NCI-H1694 treated with DMSO at 0.1 percent for 48 hours (cell line): ENCODE measurements at places on chromosomes 16 and 17.
A peak's percentile ranks its signal among the peaks of the same experiment; 100 is the strongest.

GRCh38 chr17:35747540-35748017 is 5.5 kb downstream of the GAS2L2 start:
- DNase-seq: peak; percentile 66

DNA sequence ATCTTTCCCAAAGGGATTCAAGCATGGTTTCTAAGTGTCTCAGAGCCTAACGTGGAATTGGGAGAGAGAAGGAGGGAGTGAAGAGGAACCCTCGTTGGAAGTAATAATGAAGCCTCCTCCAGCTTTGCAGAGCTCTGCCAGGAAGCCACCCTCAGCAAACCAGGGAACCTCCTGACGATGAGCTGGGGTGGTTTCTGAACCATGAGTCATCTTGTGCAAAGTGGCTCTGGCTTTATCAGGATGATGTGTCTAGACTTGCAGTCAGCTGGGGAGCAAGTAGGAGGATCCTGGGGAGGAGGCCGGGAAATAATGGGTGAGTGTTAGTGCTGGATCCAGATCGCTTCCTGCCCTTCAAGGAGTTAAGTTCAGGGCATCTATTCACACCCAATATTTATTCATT is 191.7 kb upstream of the RBFOX1 start:
- no peak for DNase-seq

DNA sequence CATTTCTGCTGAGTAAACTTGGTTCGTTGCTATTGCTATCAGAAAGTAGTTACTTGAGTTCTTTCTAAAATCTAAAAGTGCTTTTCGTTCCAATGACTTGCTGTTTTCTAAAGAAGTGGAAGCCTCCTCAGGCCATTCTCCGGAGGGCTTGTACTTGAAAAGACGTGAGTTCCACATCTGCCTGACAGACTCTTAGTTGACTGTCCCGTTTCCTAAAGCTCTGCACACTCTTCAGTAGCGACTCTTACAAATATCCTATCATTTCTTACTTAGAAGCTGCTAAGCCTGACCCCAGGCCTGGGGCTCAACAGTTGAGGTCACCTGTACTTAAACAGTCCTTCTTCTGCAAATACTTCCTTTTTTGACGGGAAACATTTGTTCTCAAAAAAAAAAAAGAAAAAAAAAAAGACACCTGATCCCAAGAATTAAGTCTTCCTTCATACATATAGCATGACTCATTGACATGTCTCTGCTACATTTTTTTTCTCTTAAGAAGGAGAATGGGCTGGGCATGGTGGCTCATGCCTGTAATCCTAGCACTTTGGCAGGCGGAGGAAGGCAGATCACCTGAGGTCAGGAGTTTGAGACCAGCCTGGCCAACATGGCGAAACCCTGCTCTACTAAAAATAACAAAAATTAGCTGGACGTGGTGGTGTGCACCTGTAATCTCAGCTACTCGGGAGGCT is 61.5 kb downstream of the DHRS7C start:
- no peak for DNase-seq

GRCh38 chr17:83128306-83129240 is 49.2 kb downstream of the METRNL start:
- DNase-seq: no peak

- no peak for DNase-seq
Measured at GRCh38 chr16:84544031-84544773, 39.7 kb upstream of the MEAK7 start.

- DNase-seq: no peak
Measured at GRCh38 chr16:73166947-73167550, 119.1 kb upstream of the ZFHX3 start.

- no peak for DNase-seq
Measured at GRCh38 chr17:80615376-80615775, 70.7 kb downstream of the RPTOR start.

GRCh38 chr16:89828870-89829629 is 775 bp downstream of the SPIRE2 start:
- no peak for DNase-seq

GRCh38 chr16:69885722-69886121 is 65.4 kb upstream of the CLEC18A start:
- DNase-seq: no peak

DNA sequence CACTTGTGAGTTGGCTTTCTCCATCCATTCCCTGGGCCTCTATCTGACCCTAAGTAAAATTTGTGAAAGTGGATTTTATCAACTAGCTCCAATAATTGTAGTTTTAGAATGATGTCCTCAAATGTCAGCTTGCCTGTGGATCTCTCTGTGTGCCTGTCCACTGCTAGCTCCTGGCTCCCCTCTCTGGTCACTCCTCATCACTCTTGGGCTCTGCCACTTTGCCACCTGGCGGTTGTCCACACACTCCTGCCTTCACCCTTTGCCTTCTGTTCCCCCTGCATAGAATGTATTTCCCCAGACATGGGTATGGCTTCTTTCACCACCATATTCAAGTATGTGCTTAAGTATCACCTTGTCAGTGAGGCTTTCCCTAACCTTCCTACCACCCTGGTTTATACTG is 19.8 kb downstream of the ANKFN1 start:
- no peak for DNase-seq

DNA sequence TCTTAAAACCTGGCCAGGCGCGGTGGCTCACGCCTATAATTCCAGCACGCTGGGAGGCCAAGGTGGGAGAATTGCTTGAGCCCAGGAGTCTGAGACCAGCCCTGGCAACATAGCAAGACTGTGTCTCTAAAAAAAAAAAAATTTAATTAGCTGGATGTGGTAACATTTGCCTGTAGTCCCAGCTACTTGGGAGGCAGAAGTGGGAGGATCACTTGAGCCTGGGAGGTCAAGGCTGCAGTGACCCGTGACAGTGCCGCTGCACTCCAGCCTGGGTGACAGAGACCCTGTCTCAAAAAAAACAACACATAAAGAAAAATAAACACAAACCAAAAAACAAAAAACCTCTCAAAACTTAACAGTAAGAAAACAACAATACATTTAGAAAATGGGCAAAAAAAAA is 106.3 kb downstream of the SMG6 start:
- DNase-seq: no peak

DNA sequence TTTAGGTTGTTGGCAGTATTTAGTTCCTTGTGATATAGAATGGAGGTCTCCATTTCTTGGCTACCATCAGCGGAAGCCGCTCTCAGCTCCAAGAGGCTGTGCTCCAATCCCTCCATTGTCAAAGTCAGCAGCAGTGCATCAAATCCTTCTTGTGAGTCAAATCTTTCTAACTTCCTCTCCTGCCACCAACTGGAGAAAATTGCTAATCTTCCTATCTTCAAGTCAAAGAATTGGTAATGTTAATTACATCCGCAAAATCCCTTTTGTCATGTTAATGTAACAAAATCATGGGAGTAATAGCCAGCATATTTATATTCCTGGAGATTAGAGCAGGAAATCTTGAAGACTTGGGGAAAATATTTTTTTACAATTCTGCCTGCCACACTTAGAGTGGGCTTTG is 436.4 kb upstream of the DYNLRB2 start:
- DNase-seq: no peak

- DNase-seq: no peak
Measured at GRCh38 chr16:49827805-49828438, 28.0 kb downstream of the ZNF423 start.

DNA sequence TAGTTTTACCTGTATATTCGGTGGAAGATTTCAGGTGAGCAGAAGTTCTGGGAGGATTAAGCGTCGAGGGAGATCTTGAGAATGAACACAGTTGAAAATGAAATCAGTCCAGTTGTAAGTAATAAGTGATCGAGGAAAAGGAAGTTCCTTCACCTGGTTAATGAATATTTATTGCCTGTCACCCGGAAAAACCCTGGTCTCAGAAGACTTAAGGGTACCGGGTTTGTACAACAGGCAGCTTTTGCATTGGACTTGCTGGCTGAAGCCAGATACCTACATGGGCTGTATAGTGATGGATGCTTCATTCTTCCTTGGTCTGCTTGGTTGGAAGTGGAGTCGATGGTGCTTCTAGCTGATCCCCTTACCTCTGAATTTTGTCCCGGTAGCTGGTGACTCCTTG is 72.7 kb downstream of the PRKCA start:
- no peak for DNase-seq

GRCh38 chr17:5584383-5585286 is at the start of gene NLRP1:
NLRP1 (minus strand) TSS chr17:5584509; CDS start chr17:5583957, 552 bp downstream.
- DNase-seq: no peak

GRCh38 chr16:57041182-57042156 is 50.9 kb upstream of the CPNE2 start:
- no peak for DNase-seq

- peak; percentile 99 for DNase-seq
Measured at GRCh38 chr17:81393684-81394376, 1.4 kb upstream of the BAHCC1 start.

DNA sequence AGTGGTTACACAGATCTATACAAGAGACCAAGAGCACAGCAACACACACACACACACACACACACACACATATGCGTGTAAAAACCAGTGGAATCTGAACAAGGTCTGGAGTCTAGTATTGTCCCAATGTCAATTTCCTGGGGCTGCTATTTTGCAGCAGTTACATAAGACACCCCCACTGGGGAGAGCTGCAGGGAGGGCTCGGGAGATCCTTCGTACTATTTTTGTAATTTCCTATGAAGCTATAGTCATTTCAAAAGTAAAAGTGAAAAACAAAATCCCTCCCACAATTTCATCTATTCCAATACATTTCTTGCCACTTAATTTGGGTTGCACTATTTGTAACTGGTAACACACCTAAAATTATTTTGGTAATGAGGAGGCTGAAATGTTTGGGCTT is 68.5 kb downstream of the C16orf95 start:
- DNase-seq: no peak

DNA sequence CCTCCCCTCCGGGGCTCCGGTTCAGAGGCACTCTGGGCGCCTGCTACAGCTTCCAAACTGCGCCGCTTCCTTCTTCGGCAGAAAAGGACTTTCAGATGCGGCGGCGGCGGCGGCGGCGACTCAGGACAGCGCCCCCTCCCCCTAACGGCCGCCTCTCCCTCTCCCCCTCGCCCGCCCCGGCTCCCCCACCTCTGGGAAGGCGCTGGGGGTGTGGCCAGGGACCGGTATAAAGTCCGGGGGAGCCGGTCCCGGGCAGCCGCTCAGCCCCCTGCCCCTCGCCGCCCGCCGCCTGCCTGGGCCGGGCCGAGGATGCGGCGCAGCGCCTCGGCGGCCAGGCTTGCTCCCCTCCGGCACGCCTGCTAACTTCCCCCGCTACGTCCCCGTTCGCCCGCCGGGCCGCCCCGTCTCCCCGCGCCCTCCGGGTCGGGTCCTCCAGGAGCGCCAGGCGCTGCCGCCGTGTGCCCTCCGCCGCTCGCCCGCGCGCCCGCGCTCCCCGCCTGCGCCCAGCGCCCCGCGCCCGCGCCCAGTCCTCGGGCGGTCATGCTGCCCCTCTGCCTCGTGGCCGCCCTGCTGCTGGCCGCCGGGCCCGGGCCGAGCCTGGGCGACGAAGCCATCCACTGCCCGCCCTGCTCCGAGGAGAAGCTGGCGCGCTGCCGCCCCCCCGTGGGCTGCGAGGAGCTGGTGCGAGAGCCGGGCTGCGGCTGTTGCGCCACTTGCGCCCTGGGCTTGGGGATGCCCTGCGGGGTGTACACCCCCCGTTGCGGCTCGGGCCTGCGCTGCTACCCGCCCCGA is at the start of gene IGFBP4:
IGFBP4 (plus strand) TSS at position 255 of the 792 bp plus-strand sequence; CDS start at position 541, 286 bp downstream.
- DNase-seq: peak; percentile 52

DNA sequence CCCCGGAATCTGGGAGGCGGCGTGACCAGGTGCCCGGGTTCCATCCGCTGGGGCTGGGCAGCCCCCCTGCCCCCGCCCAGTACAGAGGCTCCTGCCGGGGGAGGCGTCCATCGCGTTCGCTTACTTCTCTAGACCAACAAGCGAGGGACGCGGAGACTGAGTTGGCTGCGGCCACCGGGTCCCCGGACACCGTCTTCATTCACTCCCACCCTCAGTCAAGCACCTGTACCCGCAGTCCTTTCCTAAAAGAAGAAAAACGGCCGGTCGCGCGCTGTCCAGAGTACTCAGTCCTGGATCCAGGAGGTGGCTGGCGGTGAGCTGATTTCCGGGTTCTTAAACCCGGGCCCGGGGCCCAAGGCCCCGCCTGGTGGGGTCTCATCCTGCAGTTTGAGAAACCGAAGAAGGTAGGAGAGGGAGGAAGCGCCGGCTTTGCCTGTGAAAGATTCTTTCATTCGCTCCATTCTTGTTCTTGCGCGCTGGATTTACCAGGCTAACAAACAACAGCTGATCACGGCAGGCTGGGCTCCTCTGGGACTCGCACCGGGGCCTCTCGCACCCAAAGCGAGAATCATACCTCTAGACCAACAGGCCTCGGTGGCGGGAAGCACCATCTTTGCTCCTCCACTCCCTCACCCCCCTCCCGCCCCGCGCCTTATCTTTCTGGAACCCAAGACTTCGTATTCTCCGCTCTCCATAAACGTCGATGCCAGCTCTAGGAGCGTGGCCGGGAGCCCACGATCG is 17.4 kb upstream of the OR1F1 start:
- no peak for DNase-seq

DNA sequence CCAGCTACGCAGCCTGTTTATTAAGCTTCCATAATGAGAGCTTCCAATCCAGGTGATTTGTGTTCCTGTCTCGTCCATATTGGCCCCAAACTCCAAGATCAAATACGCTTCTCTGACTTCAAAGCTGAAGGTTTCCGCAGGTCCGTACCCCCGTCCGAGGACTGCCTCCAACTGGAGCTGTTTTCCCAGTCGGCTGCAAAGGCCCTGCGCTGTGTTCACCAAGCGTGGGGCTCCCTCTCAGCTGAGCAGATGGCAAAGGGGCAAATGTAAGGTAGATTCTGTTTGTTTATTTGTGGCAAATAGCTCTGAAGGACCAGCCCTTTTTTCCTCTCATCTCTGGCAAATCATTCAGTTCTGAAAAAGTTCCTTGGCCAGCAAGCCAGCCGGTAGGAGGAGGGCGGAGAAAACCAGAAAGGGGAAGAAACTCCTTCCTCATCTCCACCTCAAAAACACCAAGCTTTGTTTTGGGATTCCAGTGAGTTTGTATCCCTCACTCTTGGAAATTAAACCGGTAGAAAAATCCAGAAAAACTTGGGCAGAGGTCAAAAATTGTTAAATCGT is 35.2 kb downstream of the NXN start:
- DNase-seq: no peak

GRCh38 chr17:8905331-8905730 is 37.9 kb upstream of the PIK3R6 start:
- no peak for DNase-seq
